Left kidney (tissue), 8 donors: ENCODE measurements at places on chromosomes 6 and 20. TPM values are rescaled to one million over a fixed set of nuclear protein-coding genes. Genes with fewer than 3 reads are reported as not detected.
A peak's percentile ranks its signal among the peaks of the same experiment; 100 is the strongest.

Gene TAF8
- 27.7 TPM for polyA plus RNA-seq

Gene CNKSR3
- 58.4 TPM for polyA plus RNA-seq

Gene PRPH2
- polyA plus RNA-seq, result 3.1 TPM

Gene IP6K3
- 1.0 TPM for polyA plus RNA-seq

Gene SLC13A3
- polyA plus RNA-seq, result 19.3 TPM

Gene ACSS1
- polyA plus RNA-seq, result 28.4 TPM

Gene PTCRA
- polyA plus RNA-seq, result not detected

Gene MYMX
- 0.62 TPM for polyA plus RNA-seq

Gene IL20RA
- 2.1 TPM for polyA plus RNA-seq

Gene TNF
- 0.17 TPM for polyA plus RNA-seq

Gene CEP43
- polyA plus RNA-seq, result 56.8 TPM

Gene SLC26A8
- polyA plus RNA-seq, result 0.47 TPM

Gene BCAS1
- polyA plus RNA-seq, result 4.2 TPM

DNA sequence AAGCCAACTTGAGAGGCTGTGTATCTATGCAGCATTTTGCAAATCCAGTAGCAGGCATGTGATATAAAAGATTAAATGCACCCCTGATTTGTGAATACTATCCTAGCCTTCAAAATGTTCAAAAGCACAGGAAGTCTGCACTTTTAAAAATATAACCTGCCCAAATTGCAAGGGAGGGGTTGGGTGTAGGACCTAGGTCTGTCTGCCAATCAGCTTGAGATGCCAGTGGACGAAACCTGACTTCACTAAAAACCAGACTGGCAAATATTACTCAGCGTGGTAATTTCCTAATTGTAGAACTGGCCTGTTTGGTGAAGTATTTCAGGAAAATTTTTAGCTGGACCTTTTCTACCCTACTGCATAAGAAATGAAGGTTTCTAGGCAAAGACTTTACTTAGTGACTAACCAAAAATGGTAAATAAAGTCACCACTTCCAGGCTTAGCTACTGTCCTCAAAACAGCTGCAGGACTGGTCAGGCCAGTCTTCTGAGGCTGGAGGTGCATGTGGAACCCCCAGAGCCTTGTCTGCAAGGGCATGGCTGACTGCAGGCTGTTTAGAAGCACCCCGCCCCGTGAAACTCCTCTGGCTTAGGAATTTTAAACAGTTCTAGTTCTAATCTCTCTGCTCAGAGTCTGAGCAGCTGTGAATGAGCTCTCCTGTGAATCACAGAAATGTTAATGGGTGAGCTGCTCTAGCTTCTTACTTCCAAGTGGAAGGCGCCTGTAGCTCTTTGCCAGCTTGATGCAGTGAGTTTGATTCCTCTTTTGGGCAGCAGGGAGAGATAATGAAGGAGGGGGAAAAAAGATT lies 104.4 kb upstream of the ESR1 start:
- no peak for DNase-seq

DNA sequence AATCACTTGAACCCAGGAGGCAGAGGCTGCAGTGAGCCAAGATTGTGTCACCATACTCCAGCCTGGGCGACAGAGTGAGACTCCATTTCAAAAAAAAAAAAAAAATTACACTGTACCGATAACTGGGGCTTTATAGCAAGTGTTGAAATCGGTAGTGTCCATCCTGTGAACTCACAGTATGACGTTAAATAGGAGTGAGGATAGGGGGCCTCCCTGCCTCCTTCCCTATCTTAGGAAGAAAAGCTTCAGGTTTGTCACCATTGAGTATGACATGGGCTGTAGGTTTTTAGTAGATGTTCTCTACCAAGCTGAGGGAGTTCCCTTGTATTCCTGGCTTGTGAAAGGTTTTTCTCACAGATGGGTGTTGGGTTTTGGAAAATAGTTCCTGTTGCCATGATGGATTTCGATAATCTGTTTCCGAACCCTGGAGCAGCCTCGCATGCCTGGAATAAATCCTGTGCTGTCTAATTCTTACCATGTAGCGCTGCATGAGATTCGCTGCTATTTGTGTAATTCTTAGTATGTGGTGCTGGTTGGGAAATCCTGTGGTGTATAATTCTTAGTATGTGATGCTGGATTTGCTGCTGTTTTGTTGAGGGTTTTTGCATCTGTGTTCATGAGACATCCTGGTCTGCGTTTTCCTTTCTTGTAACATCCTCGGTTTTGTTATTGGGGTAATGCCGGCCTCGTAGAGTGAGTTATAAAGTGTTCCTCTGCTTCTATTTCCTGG lies 23.6 kb downstream of the NTSR1 start:
- DNase-seq, result no peak

DNA sequence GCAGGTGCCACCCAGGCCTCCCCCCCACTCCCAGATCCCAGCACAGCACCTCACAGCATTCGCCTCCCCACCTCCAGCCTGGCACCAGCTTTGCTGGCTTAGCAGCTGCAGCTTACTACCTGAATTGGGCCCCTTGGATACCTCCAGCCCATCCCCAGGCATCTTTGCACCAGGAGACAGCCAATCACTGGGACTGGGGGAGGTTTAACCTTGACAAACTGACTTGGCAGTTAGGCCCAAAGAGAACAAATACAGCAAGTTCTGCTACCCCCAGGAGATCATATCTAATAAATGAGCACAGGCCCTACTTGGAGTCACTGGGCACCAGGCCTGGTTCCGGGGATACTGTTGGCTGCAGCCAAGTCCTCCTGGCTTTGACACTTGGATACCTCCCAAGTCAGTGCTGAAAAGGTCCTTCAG lies 8.8 kb downstream of the PDRG1 start:
- DNase-seq, result no peak

DNA sequence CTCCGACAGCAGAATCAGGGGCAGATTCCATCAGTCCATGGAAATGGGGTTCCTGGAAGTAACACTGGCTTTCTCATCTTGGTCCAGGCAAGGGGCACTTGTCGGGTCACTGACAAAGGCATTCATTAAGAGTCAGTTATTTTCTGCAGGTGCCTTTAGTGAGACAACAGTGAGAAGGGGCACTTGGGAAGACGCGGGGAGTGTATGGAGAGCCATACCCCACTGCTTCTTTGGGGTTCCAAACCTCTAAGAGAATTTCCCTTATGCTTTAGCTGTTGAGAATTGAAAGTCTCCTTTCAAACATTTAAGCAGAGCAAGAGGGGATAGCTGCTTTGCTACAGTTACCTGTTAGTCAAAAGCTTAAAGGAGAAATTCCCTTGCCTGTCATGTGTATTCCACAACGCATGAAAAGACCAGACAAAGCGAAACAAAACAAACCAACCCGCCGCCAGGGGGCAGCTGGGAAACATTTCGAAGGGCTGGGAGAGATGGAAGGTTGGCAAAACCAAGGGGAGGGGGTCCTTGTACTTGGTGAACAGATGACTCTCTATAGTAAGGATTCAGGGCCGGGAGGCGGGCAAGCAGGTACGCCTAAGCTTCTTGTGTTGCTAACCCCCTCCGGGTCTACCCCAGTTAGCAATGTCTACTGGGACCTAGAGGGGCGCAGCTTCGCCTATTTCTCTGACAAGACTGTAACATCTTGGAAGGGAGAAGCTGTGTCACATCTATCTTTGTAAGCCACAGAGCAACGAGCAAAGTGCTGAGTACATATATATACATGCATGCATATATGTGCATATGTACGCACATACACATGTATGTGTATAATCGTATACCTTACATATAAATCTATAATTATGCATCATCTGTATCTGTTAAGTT lies 474.9 kb upstream of the AGPAT4 start:
- peak; percentile 71 for DNase-seq

GRCh38 chr6:155396605-155397004 lies 59.0 kb downstream of the NOX3 start:
- DNase-seq, result no peak

DNA sequence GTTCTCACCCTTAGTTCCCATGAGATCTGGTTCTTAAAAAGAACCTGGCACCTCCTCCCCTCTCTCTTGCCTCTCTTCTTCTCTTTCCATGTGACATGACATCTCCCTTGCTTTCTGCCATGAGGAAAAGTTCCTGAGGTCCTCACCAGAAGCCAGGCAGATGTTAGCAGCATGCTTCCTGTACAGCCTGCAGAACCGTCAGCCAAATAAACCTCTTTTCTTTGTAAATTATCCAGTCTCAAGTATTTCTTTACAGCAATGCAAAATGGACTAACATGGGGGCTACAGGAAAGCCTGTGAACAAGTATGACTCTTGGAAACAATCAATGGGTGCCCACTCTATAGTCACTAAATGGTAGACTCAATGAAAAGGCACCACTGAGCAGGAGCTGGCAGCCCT lies 34.5 kb downstream of the ADTRP start:
- DNase-seq, result no peak

- DNase-seq, result no peak
Measured at GRCh38 chr6:751765-752164, 58.8 kb upstream of the EXOC2 start.

GRCh38 chr20:54479138-54479906 lies 3.9 kb downstream of the DOK5 start:
- DNase-seq, result no peak

DNA sequence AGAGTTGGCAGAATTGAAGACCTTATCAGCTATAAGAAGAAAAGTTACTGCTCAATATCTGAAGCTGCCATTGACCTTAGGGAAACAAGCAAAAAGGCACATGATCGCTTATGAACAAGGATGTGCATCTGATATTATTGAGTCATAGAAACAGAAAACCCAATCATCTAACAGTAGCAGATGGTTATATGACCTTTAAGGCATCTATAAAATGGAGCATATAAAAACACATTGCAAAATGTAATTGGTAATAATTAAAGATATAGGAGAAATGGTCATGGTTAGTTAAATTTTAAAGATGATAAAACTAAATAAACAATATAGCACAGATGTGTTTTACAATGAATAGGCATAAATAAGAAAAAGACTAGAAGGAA lies 260.1 kb upstream of the TAB2 start:
- no peak for DNase-seq

- no peak for DNase-seq
Measured at GRCh38 chr20:61053487-61053886, 198.6 kb upstream of the CDH4 start.

- DNase-seq, result no peak
Measured at GRCh38 chr6:125294925-125295324, 6.8 kb downstream of the HDDC2 start.

DNA sequence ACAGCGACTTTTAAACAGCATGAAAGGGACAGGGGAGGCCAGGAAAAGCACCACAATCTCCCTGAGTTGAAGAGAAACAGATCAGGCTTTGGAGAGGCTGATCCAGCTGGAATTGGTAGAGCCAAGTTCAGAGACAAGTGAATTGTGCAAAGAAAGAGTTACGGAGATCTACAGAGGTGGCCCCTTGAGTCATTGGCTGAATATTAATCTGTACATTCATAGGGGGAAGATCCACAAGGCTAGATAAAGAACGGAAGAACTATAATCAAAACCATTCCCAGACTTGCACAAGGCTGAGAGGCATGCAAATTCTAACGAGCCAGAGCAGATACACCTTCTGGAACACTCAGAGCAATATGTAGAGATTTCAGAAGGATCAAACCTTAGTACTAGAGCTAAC lies 14.2 kb upstream of the FOXQ1 start:
- no peak for DNase-seq

- peak; percentile 70 for DNase-seq
Measured at GRCh38 chr20:19453862-19454261, 241.4 kb downstream of the SLC24A3 start.

- DNase-seq, result no peak
Measured at GRCh38 chr20:40233406-40233805, 455.6 kb downstream of the MAFB start.

- DNase-seq, result no peak
Measured at GRCh38 chr6:53284901-53285300, 63.8 kb downstream of the ELOVL5 start.

DNA sequence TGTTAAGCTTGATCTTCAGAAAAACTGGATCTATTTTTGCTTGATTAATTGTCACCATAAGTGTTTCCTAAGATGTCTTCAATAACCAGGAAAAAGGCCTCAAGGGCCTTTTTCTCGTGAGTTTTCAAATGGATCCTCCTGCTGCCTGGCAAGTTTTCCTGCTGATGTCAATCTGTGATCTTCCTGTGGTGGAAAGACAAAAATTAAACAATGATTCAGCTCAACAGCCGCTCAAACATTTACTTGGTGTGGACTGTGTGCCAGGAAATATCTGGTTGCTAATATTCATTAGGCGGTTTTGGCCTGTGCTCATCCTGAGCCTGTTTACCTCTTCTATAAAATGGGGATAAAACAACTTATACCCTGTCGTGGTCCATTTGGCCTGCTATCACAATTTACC lies 35.4 kb upstream of the SSTR4 start:
- DNase-seq, result no peak

- no peak for DNase-seq
Measured at GRCh38 chr6:141421378-141421777, 711.3 kb upstream of the GJE1 start.

DNA sequence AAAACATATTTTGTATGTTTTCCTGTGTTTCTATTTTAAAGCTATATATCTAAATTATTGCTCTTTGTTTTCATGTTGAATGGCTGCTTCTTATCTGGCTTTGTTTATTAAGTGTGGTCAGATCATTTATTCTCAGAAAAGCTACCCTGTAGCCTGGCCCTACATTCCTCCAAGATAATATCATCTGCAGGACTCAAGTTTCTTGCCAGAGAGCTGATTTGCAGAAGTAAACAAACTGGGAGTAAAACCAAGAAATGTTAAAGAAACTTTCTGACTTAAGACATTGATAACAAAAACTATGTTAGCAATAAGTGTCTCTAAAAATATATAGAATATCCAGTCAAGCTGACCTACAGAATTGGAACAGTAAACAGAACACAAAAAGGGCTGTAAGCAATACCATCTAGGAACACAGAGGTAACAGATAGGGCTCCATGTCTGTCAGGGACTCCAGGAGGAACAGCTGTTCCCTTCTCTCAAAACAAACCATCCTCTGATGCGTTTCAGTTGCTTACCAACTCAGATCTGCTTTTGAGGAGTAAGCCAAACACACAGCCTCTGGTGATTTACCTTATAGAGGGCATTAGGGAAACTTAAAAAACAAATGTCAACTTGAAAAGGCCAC lies 17.5 kb upstream of the CEP85L start:
- DNase-seq, result no peak

DNA sequence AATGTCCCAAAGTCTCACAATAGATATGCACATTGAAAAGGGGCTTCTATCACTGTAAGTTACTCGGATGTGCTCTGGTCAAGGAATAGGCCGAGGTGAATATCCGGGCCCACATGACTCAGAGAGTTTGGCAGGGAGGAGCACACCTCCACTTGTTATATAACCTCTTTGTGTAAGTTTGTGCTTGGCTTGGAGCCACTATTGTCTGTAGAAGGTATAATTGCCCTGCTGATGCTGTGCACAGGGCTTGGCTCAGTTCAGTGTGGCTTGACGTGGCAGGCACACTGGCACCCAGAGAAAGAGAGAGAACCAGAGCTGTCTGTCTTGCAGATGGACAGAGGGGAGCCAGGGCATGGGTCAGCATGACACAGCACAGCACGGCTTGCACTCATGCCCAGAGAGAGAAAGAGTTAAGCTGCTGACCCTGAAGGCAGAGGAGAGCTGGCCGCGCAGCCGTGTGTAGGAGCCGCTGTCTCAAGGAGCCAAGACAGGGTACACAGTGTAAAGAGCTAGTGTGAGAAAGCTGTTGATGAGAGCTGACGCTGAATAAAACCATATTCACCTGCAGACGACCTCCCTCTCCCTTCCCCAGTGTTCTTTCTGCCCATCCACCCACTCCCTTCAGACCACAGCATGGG lies 482.5 kb downstream of the C6orf118 start:
- no peak for DNase-seq
